HuH-7 (cell line): ENCODE measurements at places on chromosomes 2 and 18.

GRCh38 chr18:60090170-60090569 lies 190.4 kb downstream of the PMAIP1 start:
- DNase-seq: no peak

DNA sequence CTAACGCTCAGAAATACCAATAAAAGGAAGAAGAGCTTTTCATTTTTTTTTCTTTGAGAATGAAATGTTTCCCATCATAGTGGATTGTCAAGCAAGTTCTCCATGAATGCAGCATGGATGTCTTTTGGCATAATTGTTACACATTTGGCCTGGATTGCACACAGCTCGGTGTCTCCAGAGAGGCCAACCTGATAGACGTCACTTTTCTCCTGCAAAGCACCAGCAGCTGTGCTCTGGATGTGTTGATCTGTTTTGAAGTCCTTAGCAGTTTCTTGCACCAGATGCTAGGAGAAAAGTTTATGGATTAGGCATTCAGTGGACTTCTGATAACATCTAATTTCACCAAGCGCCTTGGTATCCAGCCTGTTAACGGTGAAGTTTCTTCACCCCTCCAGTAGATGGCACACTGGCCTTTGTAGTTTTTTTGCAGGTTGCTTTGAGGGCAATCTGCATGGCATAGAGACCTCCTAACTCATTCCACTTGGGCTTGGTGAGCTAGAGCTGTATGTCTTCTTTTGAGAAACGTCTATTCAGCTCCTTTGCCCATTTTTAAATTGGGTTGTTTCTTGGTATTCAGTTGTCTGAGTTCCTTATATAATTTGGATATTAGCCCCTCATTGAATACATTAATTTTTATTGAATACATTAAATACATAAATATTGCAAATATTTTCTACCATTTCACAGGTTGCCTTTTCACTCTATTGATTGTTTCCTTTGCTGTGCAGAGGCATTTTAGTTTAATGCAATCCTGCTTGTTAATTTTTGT lies 59.7 kb downstream of the PTH2R start:
- peak; percentile 33 for DNase-seq

GRCh38 chr18:59072727-59073421 lies 66.8 kb upstream of the SEC11C start:
- no peak for DNase-seq

GRCh38 chr18:45050712-45051601 lies 370.3 kb downstream of the SETBP1 start:
- DNase-seq: no peak

DNA sequence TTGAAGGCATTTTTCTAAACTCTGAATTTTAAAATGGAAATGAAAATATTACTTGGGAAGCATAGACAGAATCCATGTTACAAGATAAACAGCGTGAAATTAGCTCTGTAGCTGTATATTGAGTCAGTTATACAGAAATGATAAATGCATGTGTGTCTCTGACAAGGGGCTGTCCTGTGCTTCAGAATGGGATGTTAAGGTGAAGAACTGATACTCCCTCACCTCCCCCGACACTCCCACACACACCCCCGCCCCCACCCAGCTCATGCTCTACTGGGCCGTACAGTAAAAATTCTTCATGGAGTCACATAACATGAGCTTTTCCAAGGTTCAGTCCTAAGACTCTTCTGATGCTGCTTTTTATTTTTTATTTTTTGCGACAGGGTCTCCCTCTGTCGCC lies 869 bp upstream of the THUMPD2 start:
- no peak for DNase-seq

DNA sequence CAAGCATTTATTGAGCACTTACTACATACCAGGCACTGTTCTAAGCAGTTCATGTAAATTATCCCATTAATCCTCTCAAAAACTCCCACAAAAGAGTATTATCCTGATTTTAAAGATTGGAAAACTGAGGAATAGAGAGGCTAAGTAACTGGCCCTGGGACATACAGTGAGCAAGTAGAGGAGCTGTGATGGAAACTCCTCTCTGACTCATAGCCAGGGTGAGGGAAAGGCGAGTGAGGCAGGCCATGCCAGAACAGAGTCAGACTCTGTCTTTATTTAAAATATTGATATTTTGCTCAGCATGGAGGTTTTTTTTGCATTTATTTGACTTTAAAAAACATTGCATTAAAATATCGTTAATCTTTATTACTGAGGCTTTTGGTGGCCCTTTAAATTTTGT lies 208.0 kb downstream of the LOXHD1 start:
- DNase-seq: no peak

DNA sequence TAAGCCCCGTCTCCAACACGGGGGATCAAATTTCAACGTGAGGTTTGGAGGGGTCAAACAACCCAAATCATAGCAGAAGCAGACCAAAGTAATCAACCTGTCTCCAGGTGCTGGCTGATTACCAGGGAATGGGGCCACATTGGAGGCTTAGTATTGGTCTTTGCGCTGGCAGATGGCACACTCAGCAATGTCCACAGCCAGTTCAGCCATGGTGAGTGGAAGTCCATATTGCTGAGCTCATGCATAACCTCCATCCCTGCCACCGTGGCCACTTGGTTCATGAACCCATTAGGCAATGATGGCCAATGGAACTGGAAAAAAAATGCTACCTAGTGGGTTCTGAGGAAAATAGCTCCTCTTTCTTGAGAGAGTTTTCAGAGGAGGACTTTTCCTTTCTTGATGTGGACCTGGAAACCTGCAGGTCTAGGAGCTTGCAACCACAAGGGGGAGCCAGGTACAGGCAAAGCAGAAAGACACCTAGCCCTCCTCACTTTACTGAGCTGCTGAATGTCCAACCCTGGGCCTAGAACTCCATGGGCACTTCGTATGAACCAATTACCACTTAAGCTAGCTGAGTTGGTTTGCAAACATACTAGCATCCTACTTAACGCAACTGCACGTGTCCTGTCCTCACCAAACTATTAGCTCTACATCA lies 128.0 kb upstream of the GYPC start:
- DNase-seq: peak; percentile 34

DNA sequence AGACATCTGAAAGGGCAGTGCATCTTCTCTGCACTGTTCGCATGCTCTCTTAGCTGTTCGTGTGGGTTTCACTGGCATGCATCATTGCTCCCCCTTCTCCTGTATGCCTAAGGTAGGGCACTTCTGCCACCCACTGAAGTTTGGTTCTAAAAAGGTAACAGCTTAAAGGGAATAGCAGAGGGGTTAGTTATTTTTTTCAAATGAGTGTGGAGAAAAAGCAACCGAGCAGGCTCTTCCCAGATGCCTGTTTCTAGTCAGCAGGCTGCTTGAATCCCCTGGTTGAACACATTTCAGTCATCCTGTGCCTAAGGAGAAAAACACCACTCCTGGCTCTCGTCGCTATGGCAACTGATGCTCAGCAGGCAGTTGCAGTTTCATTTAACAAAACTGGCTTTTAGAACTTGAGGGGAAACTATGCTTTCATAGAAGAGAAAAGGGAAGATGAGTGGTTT lies 69.8 kb upstream of the GALNT3 start:
- no peak for DNase-seq

DNA sequence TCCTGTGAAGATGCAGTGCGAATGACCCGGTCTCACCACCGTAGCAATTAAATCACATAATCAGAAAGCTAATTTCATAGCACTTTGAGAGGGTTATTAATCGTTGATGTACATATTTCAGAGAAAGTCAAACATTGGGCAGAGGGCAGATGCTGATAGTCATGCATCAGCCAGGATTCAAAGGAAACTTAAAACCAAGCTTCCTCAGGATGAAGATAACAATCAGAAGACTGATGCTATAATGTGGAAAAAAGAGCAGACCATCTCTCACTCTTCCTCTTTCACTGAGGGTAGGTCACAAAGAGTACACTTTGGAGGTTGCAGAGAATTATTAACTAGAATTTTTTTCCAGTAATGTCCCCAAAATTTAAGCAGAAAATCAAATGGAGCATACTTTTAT lies 1027.7 kb upstream of the ZEB2 start:
- no peak for DNase-seq

GRCh38 chr2:241814643-241815476 lies 5.9 kb downstream of the NEU4 start:
- DNase-seq: no peak

- no peak for DNase-seq
These were observed 421.6 kb upstream of the CHST9 start for GRCh38 chr18:27606741-27607140.

DNA sequence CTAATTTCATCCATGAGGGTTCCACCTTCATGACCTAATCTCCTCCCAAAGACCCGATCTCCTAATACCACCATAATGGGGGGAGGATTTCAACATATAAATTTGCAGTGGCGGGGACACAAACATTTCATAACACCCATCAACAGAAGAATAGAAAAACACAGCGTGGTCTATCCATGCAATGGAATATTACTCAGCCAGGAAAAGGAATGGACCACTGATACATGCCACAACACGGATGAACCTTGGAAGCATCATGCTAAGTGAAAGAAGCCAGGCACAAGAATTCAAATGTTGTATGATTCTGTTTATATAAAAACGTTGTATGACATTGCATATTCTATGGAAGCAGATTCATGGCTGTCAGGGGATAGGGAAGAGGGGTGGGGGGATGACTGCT lies 2.7 kb downstream of the PRLH start:
- no peak for DNase-seq

- DNase-seq: peak; percentile 66
These were observed 24.0 kb downstream of the RAX start for GRCh38 chr18:59249199-59249774.

DNA sequence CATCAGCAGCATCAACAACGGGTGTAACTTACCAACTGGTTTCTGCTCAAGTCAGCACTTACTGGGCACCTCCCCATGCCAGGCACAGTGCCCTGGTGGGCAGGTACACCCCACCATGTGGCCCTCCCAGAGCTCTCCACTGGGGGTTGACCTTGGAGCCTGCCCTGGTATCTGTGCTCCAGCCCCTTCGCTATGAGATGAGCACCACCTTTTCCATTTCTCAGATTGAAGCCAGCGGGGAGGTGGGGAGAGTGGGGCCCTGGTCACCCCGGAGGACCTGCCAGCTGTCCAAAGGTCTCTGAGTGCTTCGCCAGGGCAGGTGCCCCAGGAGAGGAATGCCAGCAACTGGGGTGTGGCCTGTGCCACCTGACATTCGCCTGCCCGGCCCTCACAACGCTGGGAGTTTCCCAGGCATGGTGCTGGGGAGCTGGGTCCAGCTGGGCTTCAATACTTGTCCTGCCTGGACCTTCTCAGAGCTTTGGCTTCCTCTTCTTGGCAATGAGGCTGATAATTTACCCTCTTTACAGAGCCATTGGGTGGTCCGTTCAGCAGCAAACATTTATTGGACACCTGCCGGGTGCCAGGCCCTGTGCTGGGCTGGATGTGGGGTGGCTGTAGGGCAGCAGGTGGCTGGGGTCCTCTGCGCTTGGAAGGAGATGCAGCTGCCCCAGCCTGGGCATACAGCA lies 5.9 kb upstream of the ZAP70 start:
- DNase-seq: no peak

- no peak for DNase-seq
These were observed 83.9 kb downstream of the PTH2R start for GRCh38 chr2:208490492-208490891.

DNA sequence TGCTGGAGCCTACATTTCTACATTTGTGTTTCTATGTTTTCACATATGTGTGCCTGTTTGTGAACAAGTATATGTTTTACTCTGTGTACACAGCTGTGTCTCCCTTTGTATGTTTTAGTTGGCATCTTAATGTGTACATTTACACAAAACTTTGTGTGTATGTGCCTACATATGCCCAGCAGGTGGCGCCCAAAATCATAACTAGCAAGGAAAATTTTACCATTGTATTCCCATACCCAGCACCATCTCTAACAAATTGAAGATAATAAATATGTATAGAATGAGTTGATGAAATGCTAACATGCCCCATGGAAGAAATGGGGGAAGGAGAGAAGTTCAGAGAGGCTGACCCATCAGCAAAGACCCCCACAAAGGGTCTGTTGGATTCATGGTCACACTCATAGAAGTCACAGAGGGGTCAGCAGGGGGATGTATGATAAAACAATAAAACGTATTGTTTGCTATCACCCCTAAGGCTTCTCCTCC lies 48.1 kb downstream of the PKDCC start:
- DNase-seq: peak; percentile 33

GRCh38 chr2:207766697-207767460 lies 2.8 kb downstream of the FZD5 start:
- DNase-seq: no peak

GRCh38 chr2:241063587-241063986 lies 38.5 kb downstream of the MTERF4 start:
- DNase-seq: no peak

DNA sequence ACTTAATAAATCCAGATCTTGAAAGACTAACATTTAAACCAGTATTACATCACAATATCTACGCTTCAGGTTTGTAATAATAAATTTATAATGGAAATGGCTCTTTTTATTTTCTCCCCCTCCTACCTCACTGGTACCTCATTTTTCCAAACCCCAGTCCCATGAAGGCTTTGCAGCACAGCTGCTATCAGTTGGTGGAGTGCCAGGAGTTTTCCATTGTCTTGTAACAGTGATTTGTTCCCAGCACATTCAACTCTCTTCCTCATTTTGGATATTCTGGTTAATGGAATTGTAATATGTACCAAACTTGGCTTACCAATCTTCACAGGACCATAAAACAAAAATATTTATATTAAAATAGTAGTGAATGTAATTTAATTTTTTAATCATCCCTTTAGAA lies 91.2 kb downstream of the VRK2 start:
- no peak for DNase-seq

GRCh38 chr2:42239811-42240210 lies 70.7 kb downstream of the EML4 start:
- DNase-seq: no peak

- no peak for DNase-seq
These were observed 199.6 kb downstream of the HRH4 start for GRCh38 chr18:24659827-24660720.

- DNase-seq: no peak
These were observed 47.6 kb downstream of the HNRNPLL start for GRCh38 chr2:38554973-38555595.

- DNase-seq: no peak
These were observed 142.0 kb downstream of the PTGR3 start for GRCh38 chr18:75066936-75067335.

DNA sequence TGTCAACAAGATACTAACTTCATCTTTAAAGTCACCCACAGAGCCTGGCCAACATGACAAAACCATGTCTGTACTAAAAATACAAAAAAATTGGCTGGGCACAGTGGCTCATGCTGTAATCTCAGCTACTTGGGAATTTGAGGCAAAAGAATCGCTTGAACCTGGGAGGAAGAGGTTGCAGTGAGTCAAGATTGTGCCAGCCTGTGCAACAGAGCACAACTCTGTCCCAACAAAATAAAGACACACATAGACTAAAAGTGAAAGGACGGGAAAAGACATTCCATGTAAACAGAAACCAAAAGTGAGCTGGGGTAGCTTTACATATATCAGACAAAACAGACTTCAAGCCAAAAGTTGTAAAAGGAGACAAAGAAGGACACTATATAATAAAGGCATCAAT lies 34.8 kb downstream of the USP34 start:
- no peak for DNase-seq

GRCh38 chr18:4198956-4199355 lies 256.2 kb downstream of the DLGAP1 start:
- DNase-seq: no peak

GRCh38 chr2:3475771-3476170 lies 43.6 kb downstream of the ADI1 start:
- DNase-seq: no peak
